ENCODE measurements at places on chromosomes 6 and 20.

DNA sequence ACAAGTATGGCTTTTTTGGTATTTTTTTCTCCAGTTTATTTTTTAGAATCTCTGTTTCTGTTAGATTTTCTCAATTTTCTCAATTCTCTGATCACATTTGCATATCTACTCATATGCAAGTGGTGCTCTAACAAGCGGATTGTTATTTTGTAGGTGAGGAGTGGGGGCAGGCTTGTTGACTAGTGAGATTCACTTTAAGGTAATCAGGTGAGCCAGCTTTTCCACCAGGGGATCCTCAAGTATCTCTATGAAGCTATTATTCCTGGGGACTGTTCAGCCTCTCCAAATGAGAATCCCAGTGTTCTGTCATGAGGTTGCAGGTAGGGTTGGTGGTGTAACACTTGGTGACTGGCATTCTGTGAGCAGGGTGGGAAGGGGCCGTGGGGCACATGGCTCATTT is 274.3 kb upstream of the FERMT1 start:
- DNase-seq, result no peak

GRCh38 chr20:4227085-4227821 is 211.9 kb upstream of the RNF24 start:
- DNase-seq, result peak; percentile 73

DNA sequence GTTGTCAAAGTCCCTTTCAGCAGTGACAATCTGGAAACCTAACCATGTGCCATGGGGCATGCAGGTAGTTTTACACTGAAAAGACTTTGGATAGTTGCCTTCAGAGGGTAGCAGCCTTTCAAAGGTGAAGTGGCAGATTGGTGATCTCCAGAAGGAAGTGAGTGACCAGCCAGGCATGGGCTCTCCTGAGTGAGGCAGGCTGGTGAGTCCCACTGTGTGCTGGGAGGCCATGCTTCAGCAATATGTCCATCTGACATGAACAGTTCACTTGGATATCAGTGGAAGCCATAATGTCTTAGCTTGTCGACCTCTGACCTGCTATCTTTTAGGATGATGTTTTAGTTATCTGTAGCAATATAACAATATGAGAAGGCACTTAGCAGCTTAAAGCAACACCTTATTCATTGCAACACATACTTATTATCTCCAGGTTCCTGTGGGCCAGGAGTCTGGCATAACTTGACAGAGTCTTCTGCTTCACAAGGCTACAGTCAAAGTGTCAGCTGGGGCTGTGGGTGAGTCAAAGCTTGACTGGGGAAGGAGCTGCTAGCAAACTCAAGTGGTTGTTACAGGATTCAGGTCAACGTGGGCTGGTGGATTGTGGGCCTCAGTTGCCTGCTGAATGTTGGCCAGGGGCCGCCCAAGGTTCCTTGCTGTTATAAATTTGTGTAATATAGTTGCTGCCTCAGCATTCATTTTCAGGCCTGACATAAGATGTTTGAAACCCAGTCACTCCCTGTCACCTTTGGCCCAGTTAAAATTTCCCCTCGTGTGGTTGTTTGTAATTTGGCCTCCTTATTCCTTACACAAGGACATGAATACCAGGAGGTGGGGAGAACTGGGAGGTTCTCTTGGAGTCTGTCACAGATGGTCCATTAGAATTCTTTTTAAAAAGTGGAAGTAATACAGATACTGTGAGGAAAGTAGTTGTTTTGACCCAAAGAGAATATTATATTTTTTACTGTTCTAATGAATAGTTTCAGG is 100.2 kb downstream of the UST start:
- DNase-seq, result peak; percentile 8

GRCh38 chr6:107555449-107555848 is 65.5 kb downstream of the SOBP start:
- DNase-seq, result no peak

- peak; percentile 45 for DNase-seq
Observed at GRCh38 chr20:59006167-59006863, 739 bp downstream of the CTSZ start.

GRCh38 chr6:142804490-142804889 is 140.5 kb downstream of the HIVEP2 start:
- DNase-seq, result no peak

DNA sequence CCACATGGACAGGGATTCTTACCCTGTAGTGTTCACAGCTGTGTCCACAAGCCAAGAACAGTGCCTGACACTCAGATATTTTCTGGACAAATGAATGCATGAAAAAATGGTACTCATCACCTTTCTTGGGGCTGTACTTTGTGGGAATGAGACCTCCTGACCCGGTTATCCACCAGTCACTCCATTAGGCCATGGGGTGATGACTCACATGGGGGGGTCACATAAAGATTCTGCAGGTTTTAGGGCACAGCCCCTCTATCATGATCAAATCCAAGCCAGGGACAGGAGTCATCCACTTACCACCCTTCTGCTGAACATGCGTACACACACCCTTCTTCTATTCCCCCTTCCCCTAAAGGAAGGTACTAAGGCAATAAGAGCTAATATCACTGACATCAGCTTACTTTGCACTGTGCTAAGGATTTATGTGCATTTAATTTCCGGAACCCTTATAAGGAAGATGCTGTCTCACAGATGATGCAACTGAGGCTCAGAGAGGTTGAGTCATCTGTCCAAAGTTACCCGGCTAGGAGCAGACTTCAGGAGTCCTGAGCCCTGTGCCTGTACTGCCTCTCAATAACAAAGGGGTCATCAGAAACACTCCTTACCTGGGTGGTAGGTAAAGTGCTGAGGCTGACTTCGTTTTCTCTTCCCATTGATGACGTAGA is 107.8 kb downstream of the NFATC2 start:
- DNase-seq, result peak; percentile 24
